Stimulated activated CD4-positive, alpha-beta T cell treated with anti-CD3 and anti-CD28 coated beads, Interleukin-4, amount 100 ng/mL, for 1 hour (primary cell): ENCODE measurements at places on chromosomes 12 and 14.
A peak's percentile ranks its signal among the peaks of the same experiment; 100 is the strongest.

GRCh38 chr12:27572486-27573255, 48.7 kb downstream of the PPFIBP1 start:
- no peak for DNase-seq

DNA sequence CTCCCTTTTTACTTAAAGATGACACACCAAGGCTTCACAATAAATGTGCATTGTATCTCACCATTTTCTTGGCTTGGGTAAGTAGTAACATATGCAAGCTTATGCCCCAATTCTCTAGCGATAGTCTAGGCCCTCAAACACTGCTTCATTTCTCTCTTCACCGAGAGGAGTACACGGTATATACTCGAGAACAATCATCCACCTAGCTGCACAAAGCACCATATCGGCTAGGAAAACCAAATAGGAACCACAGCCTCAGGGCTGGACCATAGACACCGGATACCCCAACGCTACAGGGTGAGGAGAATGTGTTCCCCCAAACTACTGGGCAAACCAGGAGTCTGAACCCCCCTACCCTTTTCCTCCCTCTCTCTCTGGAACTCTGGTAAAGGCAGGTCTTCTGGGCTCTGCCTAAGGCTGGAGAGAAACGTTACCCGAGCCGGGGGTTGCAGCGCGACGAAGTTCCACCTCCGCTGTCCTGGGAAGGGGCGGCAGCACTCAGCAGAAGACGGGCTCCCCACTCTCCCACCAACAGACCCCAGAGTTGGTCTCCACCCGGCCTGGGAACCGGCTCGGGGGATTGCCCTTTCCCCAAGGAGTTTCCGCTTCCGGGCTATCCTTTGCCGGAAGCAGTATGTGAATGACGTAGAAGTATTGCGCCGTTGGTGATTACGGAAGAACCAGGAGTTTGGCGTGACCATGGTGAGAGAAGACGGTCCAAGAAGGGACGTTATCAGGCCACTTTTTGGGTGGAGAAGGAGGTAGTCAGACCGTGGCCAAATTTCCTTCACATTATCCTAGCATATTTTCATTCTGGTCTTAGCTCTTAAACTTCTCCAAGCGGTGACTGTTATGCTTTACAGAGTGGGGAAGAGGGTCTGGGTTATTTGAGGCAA, at the start of the genes AREL1 and FCF1:
Gene AREL1, minus strand, starts transcription at position 582 of the 896 bp plus-strand sequence. CDS start 27,465 bp downstream, outside the sequence.
Gene FCF1, plus strand, starts transcription at position 646 of the 896 bp plus-strand sequence. Its CDS starts 54 bp downstream, at position 700.
- DNase-seq: peak; percentile 66

GRCh38 chr12:62684570-62685295, 218.1 kb downstream of the MON2 start:
- DNase-seq: no peak

DNA sequence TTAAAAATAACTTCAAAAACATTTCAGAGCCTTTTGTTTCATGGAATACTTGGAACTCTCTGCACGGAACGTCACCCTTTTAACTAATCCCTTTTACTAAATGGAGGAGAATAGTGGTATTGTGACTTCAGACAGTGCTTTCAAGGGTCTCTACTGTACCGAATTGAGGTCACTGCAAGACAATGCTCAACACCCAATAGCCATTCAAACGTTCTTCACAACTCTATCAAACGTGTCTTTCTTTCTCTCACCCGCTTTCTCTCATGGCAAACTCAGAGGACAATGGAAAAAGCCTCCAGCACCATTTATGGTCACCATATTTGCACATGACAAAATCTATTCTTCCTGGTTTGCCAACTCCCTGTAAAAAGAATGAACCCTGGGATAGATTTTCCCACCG, 132.1 kb upstream of the SOX5 start:
- DNase-seq: no peak

GRCh38 chr12:93198086-93198485, 179.6 kb upstream of the NUDT4 start:
- no peak for DNase-seq

DNA sequence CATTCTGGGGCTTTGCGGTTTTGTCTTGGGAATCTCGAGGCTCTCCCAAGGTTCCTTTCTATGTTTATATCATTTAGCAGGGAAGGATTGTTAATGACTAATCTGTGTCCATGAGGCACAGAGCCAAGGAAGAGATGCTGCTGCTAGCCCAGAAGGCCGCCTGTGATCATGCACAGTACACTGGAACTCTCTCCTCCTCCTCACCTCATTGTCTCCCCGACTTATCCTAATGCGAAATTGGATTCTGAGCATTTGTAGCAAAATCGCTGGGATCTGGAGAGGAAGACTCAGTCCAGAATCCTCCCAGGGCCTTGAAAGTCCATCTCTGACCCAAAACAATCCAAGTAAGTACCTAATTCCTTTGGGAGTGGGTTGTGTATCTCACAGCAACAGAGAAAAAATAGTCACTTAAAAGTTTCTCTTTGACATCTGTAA, at the start of gene NR1H4:
Gene NR1H4, plus strand, starts transcription at position 151 of the 435 bp plus-strand sequence. CDS start 19,458 bp downstream, outside the sequence.
- DNase-seq: no peak

- no peak for DNase-seq
Measured at GRCh38 chr14:24875991-24876878, 173.7 kb downstream of the STXBP6 start.

DNA sequence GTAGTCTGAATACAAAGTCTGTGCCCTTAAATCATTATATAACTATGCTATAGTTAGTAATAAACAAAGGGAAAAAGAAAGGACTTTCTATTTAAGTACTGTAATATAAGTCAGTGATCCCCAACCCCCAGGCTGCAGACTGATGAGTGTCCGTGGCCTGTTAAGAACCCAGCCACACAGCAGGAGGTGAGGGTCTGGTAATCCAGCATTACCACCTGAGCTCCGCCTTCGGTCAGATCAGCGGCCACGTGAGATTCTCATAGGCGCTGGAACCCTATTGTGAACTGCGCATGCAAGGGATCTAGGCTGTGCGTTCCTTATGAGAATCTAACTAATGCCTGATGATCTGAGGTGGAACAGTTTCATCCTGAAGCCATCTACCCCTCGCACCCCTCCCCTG, 15.7 kb downstream of the NFYB start:
- DNase-seq: no peak

DNA sequence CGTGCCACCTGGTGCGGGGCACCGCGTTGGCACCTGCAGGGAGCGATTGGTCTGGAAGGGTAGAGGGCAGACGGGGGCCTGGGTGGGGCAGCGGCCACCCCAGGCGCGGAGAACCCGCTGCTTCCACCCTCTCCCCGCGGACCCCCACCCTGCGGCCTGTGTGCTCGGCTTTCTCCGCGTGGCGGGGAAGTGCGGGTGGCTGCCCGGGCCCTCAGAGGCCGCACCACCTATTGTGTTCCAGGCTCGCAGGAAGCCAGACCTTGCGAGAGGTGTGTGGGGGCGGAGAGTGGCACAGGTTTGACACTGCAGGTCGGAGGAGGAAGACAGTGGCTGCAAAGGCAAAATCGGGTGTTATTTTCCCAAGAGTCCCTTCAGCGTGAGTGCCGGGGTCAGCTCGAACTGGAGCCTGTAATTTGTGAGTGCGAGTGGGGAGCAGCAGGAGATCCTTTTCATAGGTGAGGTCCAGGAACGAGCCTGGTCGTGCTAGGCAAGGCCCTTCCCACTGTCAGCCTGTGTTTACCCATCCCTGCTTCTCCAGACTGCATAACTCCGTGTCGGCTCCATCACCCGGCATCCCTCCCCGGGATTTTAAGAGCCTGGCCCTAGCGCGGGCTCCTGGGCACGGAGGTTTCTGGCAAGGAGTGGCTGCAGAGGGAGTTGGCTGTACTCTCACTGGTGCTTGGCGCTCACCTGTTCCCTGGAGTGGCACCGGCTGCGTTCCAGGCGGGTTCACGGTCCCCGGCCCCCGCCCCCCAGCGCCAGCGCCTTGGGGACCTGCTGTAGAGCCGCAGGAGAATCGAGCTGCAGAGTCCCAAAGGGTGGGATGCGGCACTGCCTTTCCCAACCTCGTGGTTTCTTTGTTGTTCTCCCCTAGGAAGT, 935 bp downstream of the TBC1D30 start:
- peak; percentile 2 for DNase-seq

DNA sequence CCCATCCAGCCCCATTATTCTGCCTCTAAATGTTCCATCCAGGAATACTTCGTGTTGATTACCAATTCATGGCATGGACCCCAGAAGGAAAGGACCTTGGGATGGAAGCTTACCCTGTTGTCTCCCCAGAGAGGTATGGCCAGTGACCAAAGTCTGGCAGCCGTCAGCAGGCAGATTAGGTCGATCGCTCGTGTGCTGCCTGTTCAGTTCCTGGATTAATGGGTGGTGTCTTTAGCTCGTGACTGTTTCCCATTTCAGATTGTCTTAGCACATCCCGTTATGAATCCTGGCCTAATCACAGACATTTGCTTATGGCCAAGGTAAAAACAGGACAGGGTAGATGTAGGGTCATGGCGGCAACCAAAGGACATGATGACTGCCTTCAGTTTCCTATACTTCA, 122.9 kb upstream of the NTF3 start:
- no peak for DNase-seq

GRCh38 chr14:100535287-100536120, 51.7 kb downstream of the BEGAIN start:
- DNase-seq: no peak

DNA sequence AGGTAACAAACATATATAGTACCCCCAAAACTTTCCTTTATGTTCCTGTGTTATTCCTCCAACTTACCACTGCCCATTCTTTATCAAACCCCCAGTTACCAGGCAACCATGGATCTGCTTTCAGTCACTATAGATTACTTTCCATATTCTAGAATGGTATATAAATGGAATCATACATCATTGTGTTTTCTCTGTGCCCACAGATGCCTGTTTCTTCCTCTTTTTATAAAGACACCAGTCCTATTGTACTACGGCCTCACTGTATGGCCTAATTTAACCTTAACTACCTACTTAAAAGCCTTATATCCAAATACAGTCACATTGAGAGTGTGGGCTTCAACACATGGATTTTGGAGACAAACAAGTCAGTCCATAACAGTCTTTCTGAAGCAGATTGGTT, 2.6 kb downstream of the TAS2R14 start:
- no peak for DNase-seq

DNA sequence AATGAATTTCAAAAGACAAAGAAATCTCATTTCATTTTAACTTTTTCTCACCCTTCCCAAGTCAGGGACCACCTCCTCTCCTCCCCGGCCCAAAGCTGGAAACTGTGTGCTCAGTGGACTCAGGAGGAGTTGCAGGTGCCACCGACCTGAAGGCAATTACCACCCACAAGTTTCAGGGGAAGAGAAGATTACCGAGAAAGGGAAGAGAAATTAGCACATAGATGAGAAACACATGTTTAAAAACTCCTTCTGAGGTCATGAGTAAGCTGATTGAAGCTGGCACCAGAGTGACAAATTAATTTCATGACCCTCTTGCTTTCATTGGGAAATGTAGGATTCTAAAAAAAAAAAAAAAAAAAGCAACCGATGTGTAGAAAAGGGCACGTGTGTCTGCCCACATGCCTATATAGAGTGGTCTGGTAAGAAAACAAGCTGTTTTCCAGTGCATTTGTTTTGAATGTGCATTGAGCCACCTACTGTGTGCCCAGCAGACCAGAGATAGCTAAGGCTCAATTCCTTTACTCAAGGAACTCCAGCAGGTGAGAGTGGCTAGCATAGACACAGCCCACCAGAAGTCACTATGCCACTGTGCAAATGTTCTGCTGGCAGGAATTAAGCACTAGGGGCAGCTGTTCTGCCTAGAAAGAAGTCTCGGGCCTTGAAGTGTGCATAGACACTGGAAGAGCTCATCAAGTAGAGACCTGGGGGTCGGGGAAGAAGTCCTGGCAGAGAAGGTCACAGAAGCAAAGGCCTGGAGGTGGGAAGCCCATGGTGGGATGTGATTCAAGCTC, 30.5 kb downstream of the DPF3 start:
- no peak for DNase-seq

DNA sequence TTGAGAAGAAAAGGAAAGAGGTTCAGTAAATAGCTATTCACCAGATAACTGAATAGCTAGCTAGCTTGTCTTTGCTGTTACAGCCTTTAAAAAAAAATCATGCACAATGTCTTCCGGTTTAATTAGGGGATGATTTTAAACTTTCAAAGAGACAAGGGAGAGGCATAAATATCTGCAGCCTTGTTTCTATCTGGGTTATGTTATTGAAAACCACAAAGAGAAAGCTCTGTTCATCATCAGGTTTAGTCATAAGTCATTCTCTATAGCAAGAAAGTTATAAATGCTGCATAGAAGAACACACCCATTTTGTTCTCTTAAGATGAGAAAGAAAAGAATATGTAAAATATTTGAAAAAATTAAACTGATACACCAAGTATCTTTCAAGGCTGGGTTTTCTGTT, 1046.9 kb downstream of the AACS start:
- DNase-seq: no peak

DNA sequence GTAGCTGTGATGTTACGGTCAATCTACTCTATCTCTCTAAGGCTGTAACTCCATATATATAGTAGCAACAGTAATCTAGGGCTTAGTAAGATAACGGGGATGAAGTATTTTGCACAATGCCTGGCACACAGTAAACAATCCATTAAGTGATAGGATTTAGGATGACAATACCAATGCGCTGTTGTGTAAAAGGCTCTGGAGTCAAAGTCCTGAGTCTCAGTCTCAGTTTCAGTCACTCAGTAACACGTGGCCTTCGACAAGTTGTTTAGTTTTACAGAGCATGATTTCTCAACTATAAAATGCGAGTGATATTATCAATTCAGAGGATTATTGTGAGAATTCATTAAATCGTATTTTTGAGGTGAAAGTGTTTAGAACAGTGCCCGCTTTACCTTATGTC, 162.4 kb downstream of the GARIN6 start:
- DNase-seq: no peak

- DNase-seq: no peak
Measured at GRCh38 chr14:83255727-83256090, 1722.1 kb upstream of the SEL1L start.

- no peak for DNase-seq
Measured at GRCh38 chr14:63406333-63406732, 87.6 kb upstream of the GPHB5 start.

DNA sequence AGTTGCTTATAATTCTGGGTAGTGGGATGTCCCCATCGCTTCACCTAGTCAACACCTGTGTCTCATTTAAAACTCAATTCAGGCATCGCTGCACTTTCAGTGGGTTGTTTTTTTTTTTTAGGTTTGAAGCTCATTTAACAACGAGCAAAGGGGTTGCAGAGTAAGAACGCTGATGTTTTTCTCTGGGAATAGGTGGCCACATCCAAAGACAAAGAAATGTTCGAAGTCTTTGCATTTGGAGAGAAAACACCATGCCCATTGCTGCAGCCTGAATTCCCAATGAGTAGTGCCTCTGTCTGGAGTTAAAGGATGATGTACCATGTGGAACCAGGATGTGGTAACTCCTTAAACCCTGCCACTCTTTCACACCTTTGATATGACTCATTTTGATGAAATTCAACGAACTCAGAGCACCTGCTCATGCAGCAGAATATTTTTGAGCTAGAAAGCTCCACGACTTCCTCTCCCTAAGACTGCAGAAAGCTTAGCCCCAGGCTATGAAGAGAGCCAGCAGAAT, 35.1 kb upstream of the BATF start:
- no peak for DNase-seq

- DNase-seq: peak; percentile 56
Measured at GRCh38 chr14:75279153-75279762, 630 bp downstream of the FOS start.

DNA sequence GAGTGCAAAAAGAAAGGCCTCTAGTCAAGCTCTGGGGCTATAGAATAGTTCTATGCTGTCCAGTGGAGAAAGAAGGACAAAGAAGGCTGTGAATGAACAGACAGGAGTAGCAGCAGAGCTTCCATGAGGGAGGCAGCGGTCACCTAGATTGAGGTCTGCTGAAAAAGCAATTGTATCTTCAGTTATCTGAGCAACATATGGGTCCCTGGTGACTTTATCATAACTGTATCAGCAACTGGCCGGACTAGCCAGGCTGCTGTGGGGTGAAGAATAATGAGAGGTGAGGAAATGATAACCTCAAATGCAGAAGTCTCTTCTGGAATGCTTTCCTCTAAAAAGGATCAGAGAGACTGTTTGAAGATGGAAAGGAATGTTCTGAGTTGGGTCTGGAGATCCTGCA, 971.3 kb upstream of the TMEM132C start:
- no peak for DNase-seq
